ENCODE measurements at places on chromosomes 1 and 21.

GRCh38 chr1:32111789-32112188 is 3.9 kb downstream of the KPNA6 start:
- DNase-seq: no peak

GRCh38 chr1:85579622-85580021 is 939 bp upstream of the CCN1 start:
- no peak for DNase-seq

GRCh38 chr1:112982853-112983536 is 27.0 kb upstream of the SLC16A1 start:
- no peak for DNase-seq

GRCh38 chr1:156689035-156689952 is 12.1 kb upstream of the NES start:
- DNase-seq: peak; percentile 85

DNA sequence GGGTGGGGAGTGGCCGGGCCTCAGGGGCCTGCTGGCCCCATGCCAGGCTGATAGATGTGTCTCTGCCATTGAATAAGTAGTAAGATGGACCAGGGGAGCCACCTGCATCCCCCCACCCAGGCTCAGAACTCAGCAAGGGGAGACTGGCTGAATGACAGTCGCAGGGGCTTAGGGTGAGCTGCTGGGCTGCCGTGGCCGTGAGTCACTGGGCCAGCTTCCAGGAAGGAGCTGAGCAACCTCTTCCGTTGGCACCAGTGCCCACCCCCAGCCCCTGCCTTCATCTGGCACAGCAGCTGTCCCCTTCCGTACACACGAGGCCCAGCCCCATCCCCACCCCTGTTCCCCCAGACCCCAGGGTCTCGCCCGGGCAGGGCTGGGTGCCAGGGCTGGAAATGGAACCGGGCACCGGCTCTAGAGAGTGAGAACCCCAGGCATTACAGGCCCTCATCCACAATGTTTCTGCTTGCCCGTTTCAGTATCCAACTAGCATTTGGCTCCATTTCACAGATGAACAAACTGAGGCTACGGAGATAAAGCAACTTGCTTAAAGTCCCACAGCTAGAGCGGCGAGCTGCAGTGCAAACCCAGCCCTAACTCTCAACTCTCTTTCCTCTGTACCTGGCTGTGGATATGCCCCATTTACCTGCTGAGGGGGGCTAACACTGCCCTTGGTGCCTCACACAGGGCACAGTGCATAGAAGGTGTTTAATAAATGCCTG is 10.2 kb downstream of the WNT4 start:
- DNase-seq: no peak

DNA sequence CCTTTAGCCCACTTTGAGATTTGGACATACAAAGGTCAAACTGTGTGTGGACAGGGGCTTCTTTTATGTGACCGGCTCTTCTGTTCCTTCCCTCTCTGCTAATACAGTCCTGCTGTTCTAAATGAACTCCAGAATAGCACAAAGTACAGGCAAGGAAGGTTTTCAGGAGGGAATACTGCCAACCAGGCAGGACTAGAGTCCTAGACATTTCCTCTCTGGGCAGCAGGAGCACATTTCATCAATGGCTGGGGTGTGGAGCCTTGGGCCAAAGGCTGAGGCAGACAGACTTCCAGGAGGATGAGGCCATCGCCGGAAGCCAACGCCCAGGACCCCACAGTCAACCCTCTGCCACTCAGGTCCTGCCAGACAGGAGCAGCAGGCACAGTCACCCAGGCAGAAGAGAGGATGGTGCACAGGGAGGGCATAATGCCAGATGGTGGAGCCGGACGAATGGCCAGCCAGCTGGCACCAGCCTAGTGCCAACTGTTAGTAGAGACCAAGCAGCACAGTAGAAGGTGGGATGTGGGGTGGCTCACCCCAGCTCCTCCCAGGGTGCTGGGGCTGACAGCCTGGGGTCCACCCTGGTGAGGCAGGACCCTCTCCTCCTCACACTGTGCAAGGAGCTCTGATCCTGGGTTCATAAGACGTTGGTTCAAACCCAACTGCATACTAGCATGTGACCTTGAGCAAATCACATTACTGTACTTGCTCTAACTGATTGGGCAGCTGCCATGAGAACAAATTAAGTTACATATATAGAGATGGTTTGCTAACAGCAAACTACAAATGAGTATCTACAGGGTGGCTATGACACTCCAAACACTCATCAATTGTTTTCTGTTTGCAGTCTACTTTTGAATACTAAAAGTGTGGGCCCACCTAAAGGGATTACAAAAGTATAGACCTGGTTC is 410.7 kb downstream of the SIPA1L2 start:
- no peak for DNase-seq

DNA sequence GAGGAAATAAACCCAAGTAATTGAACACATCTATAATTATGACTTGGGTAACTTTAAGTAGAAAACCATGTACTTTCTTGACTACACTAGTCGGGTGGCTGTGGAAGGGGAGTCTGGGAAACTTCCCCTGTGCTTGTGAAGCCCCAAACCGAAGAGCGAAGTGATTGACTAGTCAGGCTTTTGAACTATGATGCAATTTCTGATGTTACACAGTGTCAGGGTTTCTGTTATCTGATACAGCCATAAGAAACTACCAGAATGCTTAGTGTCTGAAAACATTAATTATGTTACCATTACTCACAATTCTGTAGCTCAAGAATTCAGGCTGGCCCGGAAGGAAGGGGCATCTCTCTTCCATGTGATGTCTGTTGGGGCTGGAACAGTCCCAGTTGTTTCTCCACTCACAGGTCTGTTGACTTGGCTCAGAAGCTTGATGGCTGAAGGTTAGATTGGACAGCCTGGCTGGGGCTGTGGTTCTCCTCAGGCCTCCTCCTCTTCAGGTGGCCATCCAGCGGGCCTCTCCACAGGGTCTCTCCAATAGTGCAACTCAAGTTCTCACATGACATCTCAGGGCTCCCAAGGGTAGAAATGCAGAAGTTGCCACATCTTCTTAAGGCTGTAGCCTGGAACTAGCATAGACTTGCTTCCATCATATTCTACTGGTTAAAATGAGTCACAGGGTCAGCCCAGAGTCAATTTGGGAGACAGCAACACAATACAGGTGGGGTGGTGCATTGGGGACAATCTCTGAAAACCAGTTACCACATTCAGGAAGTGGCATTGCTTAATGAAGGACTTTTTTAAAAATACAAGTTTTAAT is 8.3 kb upstream of the C8B start:
- no peak for DNase-seq

GRCh38 chr1:244448279-244449036 is 3.3 kb downstream of the ADSS2 start:
- no peak for DNase-seq

DNA sequence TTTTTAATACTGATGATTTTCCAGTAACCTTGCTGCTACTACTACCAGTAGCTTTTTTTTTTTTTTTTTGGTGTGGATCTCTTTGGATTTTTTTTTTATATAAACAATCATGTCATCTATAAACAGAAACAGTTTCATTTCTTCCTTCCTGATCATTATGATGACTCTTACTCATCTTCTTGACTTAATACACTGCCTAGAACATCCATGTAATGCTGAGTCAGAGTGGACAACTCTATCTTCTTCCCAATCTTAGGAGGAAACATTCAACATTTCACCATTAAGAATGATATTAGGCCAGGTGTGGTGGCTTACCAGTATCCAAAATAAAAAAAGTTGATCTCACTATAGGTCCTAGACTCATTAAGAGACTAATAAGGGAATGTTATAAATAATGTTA is 69.1 kb downstream of the RUSC1 start:
- no peak for DNase-seq

DNA sequence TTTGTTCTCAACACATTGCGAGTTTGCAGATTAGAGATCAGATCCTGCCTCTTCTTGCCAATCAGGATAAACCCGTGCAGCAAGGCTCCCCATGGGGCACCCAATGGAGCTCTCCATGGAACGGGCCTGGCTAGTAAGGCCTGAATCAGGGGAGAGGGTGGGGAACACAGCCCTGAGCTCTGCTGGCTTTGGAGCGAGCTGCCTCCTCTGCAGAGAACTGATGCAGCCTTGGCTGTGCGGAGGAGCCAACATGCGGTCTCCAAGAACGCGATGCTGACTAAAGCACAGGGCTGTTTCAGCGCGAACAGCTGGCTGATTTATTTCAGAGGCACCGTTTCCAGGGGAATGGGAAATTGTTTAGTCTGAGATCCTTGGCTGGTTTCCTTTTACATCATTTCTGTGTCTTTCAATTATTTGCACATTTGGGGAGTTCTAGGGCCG is 139.7 kb downstream of the TSEN15 start:
- DNase-seq: no peak

DNA sequence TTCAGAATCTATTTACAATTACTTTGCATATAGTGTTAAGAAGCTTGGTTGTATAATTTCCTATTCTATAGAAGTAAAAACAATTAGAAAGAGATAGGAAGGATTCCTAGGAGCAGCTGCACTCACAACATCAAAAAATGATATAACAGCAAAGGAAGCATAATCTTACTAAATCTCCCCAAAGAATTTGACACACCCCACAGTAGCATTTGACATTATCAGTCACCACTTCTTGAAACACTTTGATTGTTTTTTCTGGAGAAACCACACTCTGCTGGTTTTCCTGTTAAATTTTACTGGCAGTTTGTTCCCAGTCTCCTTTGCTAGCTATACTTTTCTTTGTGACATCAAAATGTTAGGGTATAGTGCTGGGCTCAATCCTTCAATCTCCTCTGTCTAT is 100.8 kb upstream of the KIAA1614 start:
- DNase-seq: no peak
